ENCODE measurements at places on chromosomes 4 and X.

DNA sequence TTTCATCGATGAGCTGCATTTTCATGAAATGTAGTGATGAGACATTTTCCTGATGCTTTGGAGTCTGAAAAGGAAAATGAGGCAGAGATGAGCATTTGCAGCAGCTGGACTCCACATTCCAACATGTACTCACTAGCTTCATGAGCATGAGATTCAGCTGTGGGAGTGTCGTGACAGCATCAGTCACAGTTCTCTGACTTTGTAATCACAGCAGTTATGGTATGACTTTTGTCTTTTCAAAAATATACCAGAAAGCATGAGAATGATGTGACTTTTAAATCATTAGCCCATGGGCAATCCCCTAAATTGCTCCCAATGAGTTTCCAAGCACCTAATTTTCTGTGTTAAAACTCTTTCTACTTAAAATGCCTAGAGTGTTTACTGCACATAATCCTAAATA is 18.3 kb upstream of the MSL3 start:
- no peak overlapping the region for H3K4me3 ChIP-seq
- H3K27ac ChIP-seq: no peak overlapping the region
- peaks cover 9% of the 10 kb centered on the region for H3K27me3 ChIP-seq
- no peaks in the 10 kb centered on the region for H3K36me3 ChIP-seq
- H3K4me1 ChIP-seq: no peaks in the 10 kb centered on the region
- no peak for DNase-seq

DNA sequence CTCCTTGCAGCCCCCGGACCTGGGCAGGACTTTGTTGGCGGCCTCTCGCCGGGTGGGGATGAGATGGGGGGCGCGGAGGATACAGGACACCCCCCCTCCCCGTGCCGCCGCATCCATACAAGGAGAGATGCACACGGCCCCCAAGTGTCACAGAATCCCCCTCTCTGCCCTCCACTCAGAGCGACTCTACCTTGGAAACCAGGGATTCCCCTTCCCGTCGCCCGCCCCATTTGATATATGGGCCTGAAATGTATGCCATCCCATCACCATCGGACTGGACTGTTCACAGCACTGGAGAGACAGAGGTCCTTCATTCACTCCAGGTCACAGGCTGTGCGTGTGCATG is 426 bp downstream of the PORCN start:
- peak overlapping the region; percentile 90 for H3K4me3 ChIP-seq
- H3K36me3 ChIP-seq: peaks cover 9% of the 10 kb centered on the region
- H3K27ac ChIP-seq: peak overlapping the region; percentile 81
- no peak for DNase-seq
- no peaks in the 10 kb centered on the region for H3K27me3 ChIP-seq

DNA sequence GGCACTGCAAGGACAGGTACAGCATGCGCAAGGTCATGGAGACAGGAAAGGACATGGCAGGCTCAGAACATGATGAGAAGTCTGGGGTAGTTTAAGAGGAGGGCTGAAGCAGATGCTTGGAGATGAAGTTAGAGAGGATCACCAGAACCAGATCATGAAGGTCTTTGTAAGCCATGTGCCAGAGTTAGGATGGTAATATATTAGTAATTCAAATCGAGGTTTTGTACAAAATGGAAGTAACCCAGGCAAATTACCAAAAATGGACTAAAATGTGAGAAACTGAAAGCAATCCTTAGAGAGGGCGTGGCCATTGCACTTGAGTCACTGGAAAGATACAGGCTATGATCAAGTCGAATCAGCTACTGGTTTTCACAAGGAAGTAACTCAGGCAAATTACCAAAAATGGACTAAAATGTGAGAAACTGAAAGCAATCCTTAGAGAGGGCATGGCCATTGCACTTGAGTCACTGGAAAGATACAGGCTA is 13.5 kb downstream of the RXFP1 start:
- H3K27me3 ChIP-seq: peaks cover 18% of the 10 kb centered on the region
- no peak overlapping the region for H3K4me3 ChIP-seq
- peak; percentile 50 for DNase-seq

GRCh38 chr4:7805533-7806337 is 133.9 kb downstream of the AFAP1 start:
- no peaks in the 10 kb centered on the region for H3K36me3 ChIP-seq
- peaks cover 10% of the 10 kb centered on the region for H3K4me1 ChIP-seq
- no peak for DNase-seq
- H3K27ac ChIP-seq: no peak overlapping the region

- no peak for DNase-seq
- no peaks in the 10 kb centered on the region for H3K27me3 ChIP-seq
- H3K4me3 ChIP-seq: no peak overlapping the region
- H3K27ac ChIP-seq: no peak overlapping the region
- H3K36me3 ChIP-seq: peaks cover 21% of the 10 kb centered on the region
Observed at GRCh38 chrX:41823402-41823801, 99.4 kb downstream of the GPR82 start.

- no peaks in the 10 kb centered on the region for H3K27me3 ChIP-seq
- peaks cover 10% of the 10 kb centered on the region for H3K4me1 ChIP-seq
- H3K27ac ChIP-seq: no peak overlapping the region
- no peak for DNase-seq
- no peak overlapping the region for H3K4me3 ChIP-seq
Observed at GRCh38 chrX:102765809-102766208, 45.3 kb downstream of the GPRASP3 start.

- H3K27me3 ChIP-seq: peaks cover 86% of the 10 kb centered on the region
- no peak overlapping the region for H3K27ac ChIP-seq
- DNase-seq: no peak
Observed at GRCh38 chr4:13541176-13541604, 3.1 kb downstream of the NKX3-2 start.

- H3K36me3 ChIP-seq: no peaks in the 10 kb centered on the region
- no peak overlapping the region for H3K4me3 ChIP-seq
- H3K4me1 ChIP-seq: no peaks in the 10 kb centered on the region
- H3K27me3 ChIP-seq: no peaks in the 10 kb centered on the region
- no peak for DNase-seq
Observed at GRCh38 chr4:137156054-137156453, 376.2 kb downstream of the PCDH18 start.

- no peaks in the 10 kb centered on the region for H3K4me1 ChIP-seq
- H3K27me3 ChIP-seq: no peaks in the 10 kb centered on the region
- H3K4me3 ChIP-seq: no peak overlapping the region
- no peak for DNase-seq
Observed at GRCh38 chrX:142296421-142296820, 91.3 kb upstream of the MAGEC2 start.

DNA sequence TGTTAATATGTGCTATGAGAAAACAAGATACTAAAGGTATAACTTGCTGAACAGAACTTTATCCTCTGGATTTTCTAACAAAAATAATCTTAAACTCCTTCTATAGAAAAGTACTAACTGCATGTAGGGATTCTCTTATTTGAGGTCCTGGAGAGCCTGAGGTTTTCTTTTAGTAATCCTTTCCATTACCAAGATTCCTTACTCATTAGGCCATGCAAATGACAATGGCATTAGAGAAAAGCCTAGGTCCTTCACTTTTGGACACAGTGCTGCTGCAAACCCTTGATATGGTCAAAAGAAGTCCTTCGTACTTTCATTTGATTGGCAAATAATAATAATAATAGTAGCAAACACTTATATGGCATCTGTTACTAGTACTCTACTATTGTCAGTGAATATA is 3.2 kb downstream of the MMRN1 start:
- H3K4me1 ChIP-seq: peaks cover 14% of the 10 kb centered on the region
- no peak overlapping the region for H3K4me3 ChIP-seq
- H3K27ac ChIP-seq: no peak overlapping the region
- H3K27me3 ChIP-seq: peaks cover 6% of the 10 kb centered on the region

DNA sequence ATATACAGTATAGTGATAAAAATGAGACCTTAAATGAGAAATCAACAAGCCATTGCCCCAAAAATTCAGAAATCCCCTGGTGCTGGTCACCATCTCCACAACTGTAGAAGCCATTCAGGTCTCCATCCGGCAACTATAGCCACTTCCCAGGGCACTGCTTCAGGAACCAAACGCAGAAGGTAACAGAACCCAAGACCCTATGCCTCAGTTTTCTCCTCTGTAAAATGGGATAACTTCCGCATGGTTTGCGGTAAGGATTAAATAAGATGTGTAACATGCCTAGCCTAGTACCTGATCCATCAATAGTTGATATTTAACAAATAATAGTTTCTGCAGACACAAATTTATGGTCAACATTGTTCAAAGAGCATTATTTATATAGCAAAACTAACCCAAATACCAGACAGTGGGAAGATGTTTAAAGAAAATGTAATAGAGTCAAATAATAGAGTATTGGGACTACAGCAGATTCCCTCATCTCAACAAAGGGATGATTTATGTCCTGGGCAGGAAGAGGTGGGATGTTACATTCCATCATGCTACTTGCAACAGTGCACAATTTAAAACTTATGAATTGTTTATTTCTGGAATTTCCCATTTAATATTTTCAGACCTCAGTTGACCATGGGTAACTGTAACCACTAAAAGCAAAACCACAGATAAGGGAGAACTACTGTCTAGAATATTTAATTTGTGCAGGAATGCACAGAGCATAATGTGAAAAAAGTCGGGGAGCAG is 30.0 kb downstream of the IRF2 start:
- peak overlapping the region; percentile 32 for H3K27ac ChIP-seq
- no peak for DNase-seq
- peaks cover 73% of the 10 kb centered on the region for H3K4me1 ChIP-seq
- peaks cover 49% of the 10 kb centered on the region for H3K36me3 ChIP-seq
- H3K4me3 ChIP-seq: no peak overlapping the region

- no peak overlapping the region for H3K4me3 ChIP-seq
- no peak for DNase-seq
- no peaks in the 10 kb centered on the region for H3K36me3 ChIP-seq
- H3K4me1 ChIP-seq: no peaks in the 10 kb centered on the region
Observed at GRCh38 chrX:104330966-104331365, 76.2 kb upstream of the ESX1 start.

- DNase-seq: no peak
- H3K27ac ChIP-seq: no peak overlapping the region
- no peak overlapping the region for H3K4me3 ChIP-seq
- H3K4me1 ChIP-seq: peaks cover 15% of the 10 kb centered on the region
- peaks cover 1% of the 10 kb centered on the region for H3K36me3 ChIP-seq
Observed at GRCh38 chr4:145484225-145484846, 2.7 kb downstream of the SMAD1 start.

DNA sequence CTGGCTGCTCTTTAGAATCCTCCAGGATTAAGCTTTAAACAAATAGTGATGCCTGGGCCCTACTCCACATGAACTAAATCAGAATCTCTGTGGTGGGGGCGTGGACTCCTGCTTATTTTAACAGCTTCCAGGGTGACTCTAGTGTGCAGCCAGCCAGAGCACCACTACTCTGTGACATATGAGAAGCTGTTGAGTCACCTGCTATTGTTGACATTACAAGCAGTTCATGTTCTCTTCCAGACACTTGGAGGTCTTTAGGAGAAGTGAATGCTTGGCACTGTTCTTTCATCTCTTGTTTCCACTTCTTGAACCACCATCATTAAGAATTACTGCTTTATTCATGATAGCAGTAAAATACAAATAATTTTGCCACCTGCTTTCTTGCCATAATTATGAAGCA is 426 bp upstream of the C4orf51 start:
- no peak overlapping the region for H3K27ac ChIP-seq
- peaks cover 17% of the 10 kb centered on the region for H3K27me3 ChIP-seq
- DNase-seq: no peak
- no peak overlapping the region for H3K4me3 ChIP-seq
- H3K4me1 ChIP-seq: no peaks in the 10 kb centered on the region

DNA sequence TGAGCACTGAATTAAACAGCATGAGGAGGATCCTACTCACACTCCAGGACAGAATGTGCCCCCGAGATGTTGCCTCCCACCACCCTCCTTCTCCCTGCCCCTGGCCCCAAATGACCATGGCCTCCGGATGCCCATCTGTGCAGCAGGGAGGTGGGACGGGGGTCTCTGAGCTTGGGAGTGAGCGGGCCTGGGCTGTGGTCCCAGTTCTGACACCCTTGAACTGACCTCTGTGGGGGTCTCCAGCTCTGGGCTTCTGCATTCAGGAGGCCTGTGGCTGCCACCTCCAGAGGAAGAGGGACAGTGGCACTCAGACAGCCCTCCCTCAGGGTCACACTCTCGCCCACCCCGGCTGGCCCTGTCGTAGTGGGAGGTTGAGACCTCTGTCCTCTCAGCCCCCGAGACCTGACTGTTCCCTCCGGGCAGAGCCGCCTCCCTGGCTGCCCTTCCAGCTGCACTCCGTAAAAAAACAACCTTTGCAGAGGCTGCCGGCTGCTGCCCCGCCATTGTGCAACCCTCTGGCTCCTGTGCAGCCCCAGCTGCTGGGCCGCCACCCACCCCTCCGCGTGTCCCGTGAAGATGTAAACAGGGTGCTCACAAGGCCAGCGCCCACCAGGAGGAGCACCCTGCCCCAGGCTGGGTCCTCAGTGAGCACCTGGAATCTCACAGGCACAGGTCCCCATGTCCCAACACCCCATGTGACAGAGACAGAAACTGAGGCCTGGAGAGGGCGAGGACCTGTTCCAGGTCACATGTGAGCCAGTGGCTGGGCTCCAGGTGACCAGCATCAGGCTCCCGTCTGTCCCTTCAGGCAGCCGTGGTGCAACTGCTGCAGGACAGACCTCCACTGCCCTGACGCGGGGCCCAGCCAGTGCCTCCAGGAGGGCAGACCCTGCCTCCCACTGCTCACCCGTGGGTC is 39.6 kb downstream of the HTRA3 start:
- DNase-seq: no peak
- H3K4me1 ChIP-seq: no peaks in the 10 kb centered on the region
- H3K27me3 ChIP-seq: peaks cover 4% of the 10 kb centered on the region
- no peak overlapping the region for H3K4me3 ChIP-seq
- H3K36me3 ChIP-seq: no peaks in the 10 kb centered on the region

DNA sequence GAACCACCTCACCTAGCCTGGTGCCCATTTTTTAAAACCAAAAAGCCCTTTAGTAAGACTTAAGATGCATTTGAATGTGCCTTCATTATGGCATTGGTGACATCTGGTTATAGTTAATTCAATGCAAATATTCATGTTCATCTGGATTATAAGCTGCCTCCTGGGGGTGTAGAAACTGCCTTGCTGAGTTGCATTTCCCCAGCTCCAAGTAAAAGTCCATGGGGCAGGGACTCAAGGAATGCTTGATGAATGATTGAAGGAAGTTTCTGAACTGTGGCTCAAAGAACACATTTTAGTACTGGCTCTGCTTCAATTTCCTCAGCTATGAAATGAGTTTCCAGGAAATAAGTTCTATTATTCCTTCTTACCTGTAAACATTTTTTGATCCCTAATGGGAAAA is 18.5 kb upstream of the RBM47 start:
- H3K4me1 ChIP-seq: no peaks in the 10 kb centered on the region
- peaks cover 6% of the 10 kb centered on the region for H3K27me3 ChIP-seq
- DNase-seq: no peak
- peaks cover 2% of the 10 kb centered on the region for H3K36me3 ChIP-seq
- H3K27ac ChIP-seq: no peak overlapping the region

GRCh38 chrX:28638775-28639174 is 51.5 kb downstream of the IL1RAPL1 start:
- no peak overlapping the region for H3K4me3 ChIP-seq
- H3K36me3 ChIP-seq: no peaks in the 10 kb centered on the region

Measured in activated CD8-positive, alpha-beta memory T cell treated with anti-CD3 and anti-CD28 coated beads, Interleukin-2, amount 10 ng/mL, durations not matched to agents 7 days and 5 days (primary cell).